ENCODE measurements at places on chromosomes 4 and X. TPM values are rescaled to one million over a fixed set of nuclear protein-coding genes. Genes with fewer than 3 reads are reported as not detected.

PARM1 gene
- 2.4 TPM for total RNA-seq

XAGE2 gene
- not detected for total RNA-seq

GRCh38 chr4:140012688-140013486 lies 141.1 kb downstream of the MAML3 start:
- no peaks in the 10 kb centered on the region for H3K36me3 ChIP-seq
- H3K4me3 ChIP-seq: no peak overlapping the region
- peaks cover 6% of the 10 kb centered on the region for H3K4me1 ChIP-seq
- peak; percentile 75 for DNase-seq
- H3K27me3 ChIP-seq: no peaks in the 10 kb centered on the region

DNA sequence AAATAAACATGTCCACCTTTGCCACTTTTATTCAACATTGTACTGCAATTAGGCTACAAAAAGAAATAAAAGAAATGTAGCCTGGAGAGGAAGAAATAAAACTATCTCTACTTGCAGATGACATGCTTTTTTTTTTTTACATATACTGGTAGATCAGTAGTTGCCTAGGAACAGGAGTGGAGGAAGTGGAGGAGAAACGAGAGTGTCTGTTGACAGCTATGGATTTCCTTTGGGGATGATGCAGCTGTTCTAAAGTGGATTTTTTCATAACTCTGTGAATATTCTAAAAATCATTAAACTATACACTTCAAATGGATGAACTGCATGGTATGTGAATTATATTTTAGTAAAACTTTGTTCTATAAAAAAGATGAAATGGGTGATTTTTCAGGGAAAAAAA lies 116.4 kb downstream of the ANAPC4 start:
- H3K27ac ChIP-seq: no peak overlapping the region
- no peak overlapping the region for H3K4me3 ChIP-seq
- no peaks in the 10 kb centered on the region for H3K36me3 ChIP-seq
- H3K4me1 ChIP-seq: no peaks in the 10 kb centered on the region

- peak; percentile 58 for DNase-seq
- peaks cover 14% of the 10 kb centered on the region for H3K4me1 ChIP-seq
- no peaks in the 10 kb centered on the region for H3K36me3 ChIP-seq
- H3K27ac ChIP-seq: no peak overlapping the region
- no peak overlapping the region for H3K4me3 ChIP-seq
- H3K27me3 ChIP-seq: no peaks in the 10 kb centered on the region
Measured at GRCh38 chr4:8534129-8534528, 46.1 kb upstream of the GPR78 start.

RASL11B gene
- 5.1 TPM for total RNA-seq

DNA sequence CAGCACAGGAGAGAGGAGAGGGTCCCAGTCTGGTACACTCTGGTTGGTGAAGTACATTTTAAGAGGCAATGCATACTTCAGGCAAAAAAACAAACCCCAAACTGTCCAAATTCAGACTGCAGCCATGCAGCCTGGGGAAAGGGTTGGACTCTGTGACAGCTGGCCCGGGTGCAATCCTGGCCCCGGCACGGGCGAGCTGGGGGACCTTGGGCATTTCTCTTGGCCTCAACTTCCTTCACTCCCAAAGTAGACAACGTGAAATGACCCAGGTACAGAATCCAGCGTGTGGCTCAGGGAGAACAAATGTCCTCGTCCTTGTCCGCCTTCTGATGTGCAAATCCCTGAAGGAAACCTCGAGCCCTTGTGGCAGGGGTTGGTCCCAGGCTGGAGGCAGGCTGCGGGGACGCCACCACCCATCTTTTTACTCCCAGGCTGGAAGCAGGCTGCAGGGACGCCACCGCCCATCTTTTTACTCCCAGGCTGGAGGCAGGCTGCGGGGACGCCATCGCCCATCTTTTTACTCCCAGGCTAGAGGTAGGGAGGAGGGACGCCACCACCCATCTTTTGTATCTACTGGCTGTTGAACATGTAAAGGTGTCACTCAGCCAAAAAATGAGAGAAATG lies 62.3 kb downstream of the ACOX3 start:
- DNase-seq: no peak
- no peaks in the 10 kb centered on the region for H3K36me3 ChIP-seq
- peaks cover 3% of the 10 kb centered on the region for H3K4me1 ChIP-seq
- no peak overlapping the region for H3K4me3 ChIP-seq
- H3K27ac ChIP-seq: no peak overlapping the region

GUCY1A1 gene
- 0.48 TPM for total RNA-seq

SORCS2 gene
- 25.7 TPM for total RNA-seq

STK32B gene
- total RNA-seq: 2.9 TPM

Data from astrocyte (in vitro differentiated cells and primary cell).